ENCODE measurements at places on chromosomes 11 and 22.

DNA sequence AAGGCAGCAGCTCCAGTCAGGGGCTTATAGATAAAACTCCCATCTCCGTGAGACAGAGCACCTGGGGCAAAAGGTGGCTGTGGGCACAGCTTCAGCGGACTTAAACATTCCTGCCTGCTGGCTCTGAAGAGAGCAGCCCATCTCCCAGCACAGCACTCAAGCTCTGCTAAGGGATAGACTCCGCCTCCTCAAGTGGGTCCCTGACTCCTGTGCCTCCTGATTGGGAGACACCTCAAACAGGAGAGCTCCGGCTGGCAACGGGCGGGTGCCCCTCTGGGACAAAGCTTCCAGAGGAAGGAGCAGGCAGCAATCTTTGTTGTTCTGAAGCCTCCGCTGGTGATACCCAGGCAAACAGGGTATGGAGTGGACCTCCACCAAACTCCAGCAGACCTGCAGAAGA, 279.4 kb downstream of the LARGE1 start:
- DNase-seq, result no peak

- no peak for DNase-seq
Measured at GRCh38 chr11:85939099-85940015, 84.2 kb downstream of the CCDC83 start.

- DNase-seq, result no peak
Measured at GRCh38 chr22:30568137-30568805, 6.2 kb downstream of the GAL3ST1 start.

DNA sequence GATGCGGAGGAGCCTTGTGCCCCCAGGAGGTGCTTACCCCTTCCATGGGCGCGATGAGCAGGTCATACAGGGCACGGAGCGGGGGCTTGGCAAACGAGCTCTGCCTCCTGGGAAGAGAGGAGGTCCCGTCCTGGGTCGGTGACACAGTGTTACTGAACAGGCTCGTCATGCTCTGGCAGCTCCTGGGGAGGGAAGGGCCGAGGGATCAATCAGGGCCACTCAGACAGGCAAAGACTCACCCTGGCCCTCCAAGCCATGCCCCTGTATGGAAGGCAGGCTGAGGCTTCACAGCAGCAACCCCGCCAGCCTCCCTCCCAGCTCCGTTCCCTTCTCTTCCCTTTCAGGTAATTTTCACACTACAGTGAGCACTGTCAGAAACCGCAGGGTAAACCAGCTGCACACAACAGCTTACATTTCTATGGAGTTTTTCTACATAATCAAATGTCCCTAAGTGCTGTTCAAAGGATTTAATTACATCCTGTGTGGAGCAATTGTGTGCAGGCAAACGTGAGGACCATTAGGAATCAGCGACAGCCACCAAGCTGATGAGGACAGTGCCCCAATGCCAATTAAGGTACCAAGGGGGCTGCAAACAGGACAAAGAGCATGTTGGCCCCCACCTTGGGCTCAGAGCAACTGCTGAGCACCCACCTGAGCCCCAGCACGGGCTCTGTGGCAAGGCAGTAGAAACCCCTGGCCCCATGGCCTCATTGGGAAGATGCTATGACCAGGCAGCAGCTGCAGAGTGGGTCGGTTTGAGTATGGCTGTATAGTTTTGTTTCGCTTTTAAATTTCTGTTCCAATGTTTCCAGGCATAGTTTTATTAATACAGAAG, 95.4 kb upstream of the PITPNB start:
- DNase-seq, result no peak

GRCh38 chr22:35538801-35539321, 1.8 kb upstream of the RASD2 start:
- no peak for DNase-seq

DNA sequence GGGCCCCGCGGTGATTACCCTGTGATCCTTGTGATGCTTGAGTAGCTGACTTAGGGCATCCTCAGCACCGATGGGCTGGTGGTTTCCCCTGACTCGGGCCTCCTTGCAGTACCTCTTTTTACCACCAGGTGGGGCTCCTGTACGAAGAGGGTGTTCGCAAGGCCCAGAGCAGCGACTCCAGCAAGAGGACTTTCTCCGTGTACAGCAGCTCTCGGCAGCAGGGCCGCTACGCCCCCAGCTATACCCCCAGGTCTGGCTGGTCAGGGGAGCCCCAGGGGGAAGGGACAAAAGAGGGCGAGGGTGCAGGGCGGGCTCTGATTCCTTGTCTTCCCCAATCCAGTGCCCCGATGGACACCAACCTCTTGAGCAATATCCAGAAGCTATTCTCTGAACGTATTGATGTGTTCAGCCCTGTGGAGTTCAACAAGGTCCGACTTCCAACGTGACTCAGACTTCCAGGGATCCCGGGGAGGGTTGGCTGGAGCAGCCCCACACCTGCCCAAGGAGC, 1.3 kb upstream of the TM7SF2 start:
- DNase-seq, result peak; percentile 79

DNA sequence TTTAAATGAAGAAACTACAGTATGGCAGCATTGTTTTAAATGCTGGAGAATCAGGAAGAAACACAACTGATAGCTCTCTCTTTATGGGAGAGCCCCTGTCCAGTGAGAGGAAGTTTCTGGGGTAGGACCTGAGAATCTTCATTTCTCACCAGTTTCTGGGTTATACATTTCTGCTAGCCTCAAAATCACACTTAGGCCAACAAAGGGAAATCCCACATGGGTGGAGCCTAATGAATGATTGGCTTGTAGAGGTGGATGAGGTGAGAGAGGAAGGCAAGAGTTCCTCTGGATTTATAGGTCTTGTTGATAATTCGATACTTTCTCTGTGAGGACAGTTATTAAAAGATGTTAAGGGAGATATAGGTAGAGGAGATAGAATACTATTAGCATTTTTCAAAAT, 1397.3 kb upstream of the TENM4 start:
- DNase-seq, result no peak

DNA sequence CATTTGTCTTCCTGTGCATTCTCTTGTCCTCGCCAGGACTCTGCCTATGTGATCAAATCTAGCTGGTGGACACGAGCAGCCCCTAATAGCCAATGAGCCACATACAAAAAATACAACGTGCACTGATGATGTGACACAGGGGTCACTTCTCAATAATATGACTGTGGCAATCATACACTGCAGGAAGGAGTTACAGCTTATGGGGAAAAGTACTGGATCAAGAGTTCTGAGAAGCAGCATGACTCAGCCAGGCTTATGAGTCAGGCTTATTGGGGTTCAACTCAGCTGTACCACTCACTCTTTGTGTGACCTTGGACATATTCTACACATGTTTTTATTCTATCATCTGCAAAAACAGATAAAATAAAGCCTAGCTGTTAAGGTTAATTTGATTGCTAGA, 889.4 kb upstream of the TENM4 start:
- no peak for DNase-seq

DNA sequence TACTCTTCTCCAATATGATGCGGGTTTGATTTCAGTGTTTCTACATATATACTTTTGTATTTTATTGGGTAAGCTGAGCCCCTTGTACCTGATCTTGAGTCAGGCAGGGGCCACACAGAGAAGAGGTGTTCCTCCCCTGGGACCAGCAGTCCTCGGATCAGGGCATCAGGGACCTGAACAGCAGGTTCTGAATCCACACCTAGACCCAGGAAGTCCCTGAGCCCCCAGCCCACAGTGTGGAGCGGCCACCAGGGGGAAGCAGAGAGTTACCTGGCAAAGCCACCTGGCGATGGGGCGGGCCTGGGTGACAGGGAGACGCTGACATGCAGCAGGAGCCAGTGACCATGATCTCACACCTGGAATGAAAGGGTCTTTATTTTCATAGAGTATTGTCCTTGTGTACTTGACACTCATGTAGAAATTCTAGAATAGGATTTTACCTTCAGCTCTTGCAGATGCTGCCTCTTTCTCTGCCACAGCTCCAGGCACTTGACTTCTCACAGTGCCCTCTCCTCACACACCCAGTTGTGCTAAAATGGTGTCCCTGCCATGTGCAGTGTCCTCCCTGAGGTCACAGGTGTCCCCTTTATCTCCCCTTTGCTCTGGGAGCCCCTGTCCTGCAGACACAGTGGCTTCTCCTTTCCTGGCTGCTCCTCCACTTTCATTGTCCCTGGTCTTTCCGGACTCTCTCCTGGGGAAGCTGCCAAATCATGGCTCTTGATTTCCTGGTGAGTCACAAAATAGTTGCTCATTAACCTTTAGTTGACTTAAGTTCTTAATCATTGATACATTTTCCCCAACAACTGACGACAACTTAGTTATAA, 48.5 kb downstream of the GGTLC2 start:
- DNase-seq, result peak; percentile 11

- no peak for DNase-seq
Measured at GRCh38 chr22:43860126-43860525, 2.2 kb downstream of the SULT4A1 start.

DNA sequence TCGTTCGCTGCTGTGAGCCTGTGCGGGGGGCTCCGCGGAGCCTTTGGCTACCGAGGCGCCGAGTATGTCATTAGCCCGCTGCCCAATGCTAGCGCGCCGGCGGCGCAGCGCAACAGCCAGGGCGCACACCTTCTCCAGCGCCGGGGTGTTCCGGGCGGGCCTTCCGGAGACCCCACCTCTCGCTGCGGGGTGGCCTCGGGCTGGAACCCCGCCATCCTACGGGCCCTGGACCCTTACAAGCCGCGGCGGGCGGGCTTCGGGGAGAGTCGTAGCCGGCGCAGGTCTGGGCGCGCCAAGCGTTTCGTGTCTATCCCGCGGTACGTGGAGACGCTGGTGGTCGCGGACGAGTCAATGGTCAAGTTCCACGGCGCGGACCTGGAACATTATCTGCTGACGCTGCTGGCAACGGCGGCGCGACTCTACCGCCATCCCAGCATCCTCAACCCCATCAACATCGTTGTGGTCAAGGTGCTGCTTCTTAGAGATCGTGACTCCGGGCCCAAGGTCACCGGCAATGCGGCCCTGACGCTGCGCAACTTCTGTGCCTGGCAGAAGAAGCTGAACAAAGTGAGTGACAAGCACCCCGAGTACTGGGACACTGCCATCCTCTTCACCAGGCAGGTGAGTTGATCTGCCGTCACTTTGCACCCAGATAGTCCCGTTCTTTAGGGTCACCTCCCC, 1.0 kb downstream of the ADAMTS15 start:
- DNase-seq, result no peak

- no peak for DNase-seq
Measured at GRCh38 chr11:75355051-75355450, 3.6 kb upstream of the ARRB1 start.

DNA sequence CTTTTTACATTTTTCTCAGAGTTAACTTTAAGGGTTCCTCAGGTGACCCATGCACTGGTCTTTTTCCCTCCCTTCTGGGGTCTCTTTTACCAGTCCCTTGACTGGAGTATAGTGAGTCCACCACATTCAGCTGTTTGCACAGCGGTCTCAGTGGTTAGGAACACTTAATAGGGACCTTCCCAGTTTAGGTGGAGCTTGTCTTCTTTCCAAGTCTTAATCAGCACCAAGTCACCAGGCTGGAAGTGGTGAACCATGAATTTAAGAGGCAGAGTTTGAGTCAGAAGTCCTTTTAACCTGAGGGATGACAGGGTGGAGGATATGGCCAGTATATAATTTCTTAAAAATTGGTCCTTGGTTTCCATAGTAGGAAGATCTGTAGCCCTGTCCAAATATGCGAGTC, 349.7 kb upstream of the MPPED2 start:
- no peak for DNase-seq

DNA sequence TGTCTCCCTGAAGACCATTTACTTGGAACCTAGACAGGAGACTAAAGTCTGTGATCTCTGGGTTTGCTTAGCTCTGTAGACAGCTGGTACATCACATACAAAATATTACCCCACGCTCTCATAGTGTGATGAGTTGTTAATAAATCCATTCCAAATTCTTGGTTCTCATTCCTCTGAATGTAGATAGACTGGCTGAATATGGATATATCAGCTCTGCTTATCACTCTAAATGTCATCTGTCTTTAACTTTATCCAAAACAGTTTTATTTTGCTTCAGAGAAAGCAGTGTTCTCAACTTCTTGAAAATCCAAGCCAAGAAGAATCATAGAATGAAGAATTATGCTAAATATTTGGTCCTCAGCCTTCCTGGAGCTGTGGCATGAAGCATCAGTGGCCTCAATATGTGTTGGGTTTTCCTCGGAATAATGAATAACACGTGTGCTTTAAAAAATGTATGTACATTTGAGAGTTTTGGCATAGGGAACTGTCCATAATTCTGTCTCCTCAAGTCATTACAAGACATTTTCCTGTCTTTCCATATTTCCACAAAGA, 10.5 kb upstream of the LDLRAD3 start:
- no peak for DNase-seq

DNA sequence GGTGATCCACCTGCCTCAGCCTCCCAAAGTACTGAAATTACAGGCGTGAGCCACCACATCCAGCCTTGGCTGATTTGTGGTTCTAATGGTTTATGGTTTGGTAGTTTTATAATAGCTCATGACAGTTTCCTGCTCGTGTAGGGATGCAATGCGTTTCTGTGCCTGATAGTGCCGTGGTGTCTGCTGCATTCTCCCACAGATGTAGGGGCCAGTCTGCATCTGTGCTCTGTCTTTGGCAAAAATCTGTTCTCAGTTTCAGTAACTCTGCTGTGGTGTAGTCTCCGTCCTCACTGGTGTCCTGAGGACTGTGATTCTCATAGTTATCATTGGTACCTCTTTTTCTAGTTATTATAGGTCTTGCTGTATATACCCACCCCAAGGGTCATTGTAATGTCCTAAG, 16.3 kb downstream of the ST14 start:
- no peak for DNase-seq

- DNase-seq, result no peak
Measured at GRCh38 chr22:37680191-37680851, 4.9 kb downstream of the LGALS1 start.

- DNase-seq, result no peak
Measured at GRCh38 chr11:19768815-19769214, 56.2 kb downstream of the NAV2 start.

- DNase-seq, result no peak
Measured at GRCh38 chr11:22275600-22275999, 62.6 kb upstream of the SLC17A6 start.

DNA sequence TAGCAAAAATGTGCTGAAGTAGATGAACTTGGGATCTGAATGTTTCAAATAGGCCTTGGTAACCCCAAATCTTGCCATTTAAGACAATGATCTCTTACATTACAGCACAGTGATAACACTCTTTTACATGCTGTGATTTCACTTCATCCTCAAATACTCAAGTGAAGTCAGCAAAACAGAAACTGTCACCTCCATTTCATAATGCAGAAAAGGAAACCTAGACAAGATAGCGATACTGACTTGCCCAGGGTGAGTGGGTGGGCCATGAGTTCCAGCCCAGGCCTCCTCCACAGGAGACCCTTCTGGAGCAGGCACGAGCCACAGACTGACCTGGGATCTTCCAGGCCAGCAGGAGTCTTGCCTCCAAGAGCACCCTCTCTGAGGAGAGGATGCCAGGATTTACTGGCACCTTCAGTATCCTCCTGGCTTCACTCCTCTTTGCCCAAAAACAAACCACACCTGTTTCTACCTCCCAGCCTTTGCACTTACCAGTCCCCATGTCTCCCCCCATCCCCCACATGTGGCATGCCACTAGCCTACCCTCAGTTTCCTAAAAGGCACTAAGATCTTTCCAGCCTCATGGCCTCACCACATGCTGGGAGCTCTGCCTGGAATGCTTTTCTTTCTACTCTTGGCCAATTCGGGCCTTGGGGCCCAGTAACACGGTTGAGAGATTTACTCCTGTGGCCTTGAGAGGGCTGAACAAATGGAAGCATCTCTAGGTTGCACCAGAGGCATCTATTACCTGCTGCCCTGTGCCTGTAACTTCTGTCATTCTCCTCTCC, 1.9 kb upstream of the DGAT2 start:
- DNase-seq, result no peak

GRCh38 chr11:42802201-42802899, 509.4 kb upstream of the API5 start:
- no peak for DNase-seq

- no peak for DNase-seq
Measured at GRCh38 chr11:132904091-132904490, 628.2 kb downstream of the OPCML start.

- DNase-seq, result no peak
Measured at GRCh38 chr11:17298302-17298701, 21.8 kb downstream of the NUCB2 start.
